ENCODE measurements at places on chromosomes 1 and 21.

GRCh38 chr21:34565238-34565637 lies 49.7 kb downstream of the RCAN1 start:
- no peak for DNase-seq

- no peak for DNase-seq
These were observed 76.9 kb downstream of the EPS15 start for GRCh38 chr1:51442198-51442597.

DNA sequence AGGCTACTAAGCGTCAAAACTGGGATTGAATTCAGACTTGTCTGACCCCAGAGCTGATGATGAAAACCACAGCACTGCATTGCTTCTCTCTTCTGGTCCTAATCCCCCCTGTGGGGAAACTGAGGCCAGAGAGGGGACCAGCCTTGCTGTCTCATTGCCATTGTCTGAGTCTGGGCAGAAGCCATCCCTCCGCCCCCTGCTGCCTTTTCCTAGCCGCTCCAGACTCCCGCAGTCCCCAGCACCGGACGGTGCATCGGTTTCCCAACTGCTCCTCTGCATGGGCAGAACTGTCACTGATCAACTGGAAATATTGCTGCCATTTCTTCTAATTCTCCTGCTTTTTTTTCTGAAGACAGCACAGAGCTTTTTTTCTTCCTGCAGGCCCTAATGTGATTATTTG lies 157.4 kb downstream of the ACTL8 start:
- no peak for DNase-seq

GRCh38 chr1:243980471-243980870 lies 70.6 kb upstream of the ZBTB18 start:
- DNase-seq = no peak

GRCh38 chr1:19636065-19636464 lies 8.0 kb upstream of the NBL1 start:
- DNase-seq = no peak

- DNase-seq = no peak
These were observed 136.5 kb downstream of the TSEN15 start for GRCh38 chr1:184188037-184188436.

DNA sequence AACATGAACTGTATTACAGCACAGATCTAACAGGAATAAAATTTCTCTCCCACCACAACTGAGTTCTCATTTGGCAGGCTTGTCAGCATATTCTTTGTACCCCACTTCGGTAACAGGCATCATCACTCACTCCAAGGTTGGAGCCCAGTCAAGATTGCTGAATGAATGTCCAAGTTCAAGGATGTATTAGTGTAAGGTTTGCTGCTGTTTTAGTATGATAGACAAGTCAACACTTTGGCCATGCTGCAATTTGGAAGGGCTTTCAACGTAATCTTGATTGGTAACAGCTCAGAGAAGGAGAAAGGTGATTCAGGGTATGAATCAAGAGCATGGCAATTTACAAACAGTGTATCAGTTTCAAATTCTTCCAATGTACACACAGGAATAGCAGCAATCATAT lies 6.8 kb downstream of the SSX2IP start:
- no peak for DNase-seq

DNA sequence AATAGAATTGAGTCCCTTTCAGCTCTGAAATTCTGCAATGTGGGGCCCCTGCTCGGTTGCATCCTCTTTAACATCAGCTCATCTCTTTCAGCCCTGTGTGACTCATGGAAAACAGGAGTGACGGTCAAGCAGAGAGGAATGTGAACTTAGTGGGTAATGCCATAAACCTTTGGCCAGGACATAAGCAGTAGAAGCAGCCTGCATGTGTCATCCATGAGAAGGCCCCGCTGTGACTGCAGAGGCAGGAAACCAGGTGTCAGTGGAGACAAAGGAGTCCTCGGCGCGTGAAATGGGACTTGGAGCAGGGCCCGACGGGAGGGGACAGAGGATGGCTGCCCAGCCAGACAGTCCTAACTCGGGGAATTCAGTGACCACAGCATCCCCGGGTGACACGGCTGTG lies 21.1 kb upstream of the EPHB2 start:
- DNase-seq = peak; percentile 77

DNA sequence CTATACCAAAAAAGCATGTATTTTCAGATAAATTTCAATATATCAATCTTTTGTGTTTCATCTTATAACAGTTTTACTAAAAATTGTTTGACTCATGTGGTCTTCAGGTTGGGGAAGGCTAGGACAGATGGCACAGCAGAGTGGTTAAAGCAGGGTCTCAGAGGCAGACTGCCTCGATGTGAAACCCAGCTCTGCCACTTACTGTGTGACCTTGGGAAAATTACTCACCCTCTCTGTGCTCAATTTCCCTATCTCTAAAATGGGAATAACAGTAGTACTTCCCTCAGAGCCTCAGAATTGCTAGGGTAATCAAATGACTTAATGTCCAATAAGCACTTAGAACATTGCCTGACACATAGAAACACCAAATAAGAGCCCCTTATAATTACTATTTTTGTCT lies 262.1 kb upstream of the FMN2 start:
- DNase-seq = no peak

DNA sequence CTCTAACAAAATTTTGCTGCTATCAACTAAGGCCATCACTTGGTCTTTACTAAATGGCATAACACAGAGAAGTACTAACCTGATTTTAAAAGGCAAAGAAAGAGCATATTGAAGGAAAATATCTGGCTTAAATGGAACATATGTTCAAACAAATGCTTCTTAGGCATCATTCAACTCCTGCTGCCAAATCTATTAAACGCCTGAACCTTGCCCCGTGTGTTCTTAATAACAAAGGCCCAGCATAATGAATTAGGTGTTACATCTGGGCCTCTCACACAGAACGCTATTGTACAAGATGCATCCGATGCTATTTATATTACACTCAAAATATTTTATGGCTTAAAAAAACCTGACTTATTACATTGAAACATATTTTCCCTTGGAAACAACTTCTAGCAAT lies 48.4 kb downstream of the B3GALNT2 start:
- DNase-seq = no peak

- DNase-seq = no peak
These were observed 23.1 kb downstream of the FAM89A start for GRCh38 chr1:231016966-231017365.

DNA sequence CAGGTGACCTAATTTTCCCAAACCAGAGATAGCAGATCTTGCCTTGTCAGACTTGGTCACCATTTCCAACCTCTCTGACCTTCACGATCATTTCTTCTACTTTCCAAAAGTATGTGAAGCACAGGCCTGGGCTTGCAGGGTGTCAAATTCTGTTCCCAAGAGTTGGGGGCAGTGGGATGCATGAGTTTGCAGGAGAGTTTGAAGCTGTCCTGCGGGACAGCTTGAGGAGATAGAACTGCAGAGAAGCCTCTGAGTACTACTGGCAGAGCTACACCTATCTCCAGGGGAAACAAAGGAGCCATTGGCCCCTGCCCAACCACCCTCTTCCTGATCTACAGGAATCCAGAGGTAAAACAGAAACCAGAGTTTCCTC lies 11.3 kb downstream of the TXNIP start:
- DNase-seq = no peak

DNA sequence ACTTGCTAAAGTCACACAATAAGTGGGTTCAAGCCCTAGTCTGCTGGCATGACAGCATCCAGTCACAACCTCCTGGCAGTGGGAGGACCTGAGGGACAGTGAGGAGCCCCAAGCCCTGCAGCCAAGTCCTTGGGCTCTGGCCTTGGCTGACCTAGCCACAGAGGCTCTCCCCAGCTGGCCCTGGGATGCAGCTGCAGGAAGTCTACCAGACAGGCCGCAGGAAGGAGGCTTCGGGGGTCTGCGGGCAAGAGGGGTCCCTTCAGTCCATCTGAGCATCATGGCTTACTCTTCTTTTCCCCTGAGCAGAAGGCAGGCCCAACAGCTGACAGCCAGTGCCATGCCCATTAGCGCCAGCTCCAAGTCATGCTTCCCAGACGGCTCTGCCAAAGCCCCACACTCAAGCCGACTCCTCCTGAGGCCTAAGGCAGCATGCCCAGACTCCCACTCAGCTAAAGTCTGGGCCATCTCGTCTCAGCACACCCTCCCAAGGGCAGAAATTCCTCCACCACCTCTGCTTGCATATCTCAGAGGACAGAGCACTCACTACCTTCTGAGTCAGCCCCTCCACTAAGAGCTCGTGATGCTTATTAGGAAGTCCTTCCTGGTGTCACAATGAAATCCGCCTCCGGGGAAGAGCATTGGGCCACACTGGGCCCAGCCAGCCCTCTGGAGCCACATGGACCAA lies 20.1 kb downstream of the SLC1A7 start:
- no peak for DNase-seq

GRCh38 chr1:186740324-186740723 lies 60.1 kb upstream of the PTGS2 start:
- no peak for DNase-seq

GRCh38 chr1:33819913-33820311 lies 44.0 kb upstream of the HMGB4 start:
- no peak for DNase-seq

DNA sequence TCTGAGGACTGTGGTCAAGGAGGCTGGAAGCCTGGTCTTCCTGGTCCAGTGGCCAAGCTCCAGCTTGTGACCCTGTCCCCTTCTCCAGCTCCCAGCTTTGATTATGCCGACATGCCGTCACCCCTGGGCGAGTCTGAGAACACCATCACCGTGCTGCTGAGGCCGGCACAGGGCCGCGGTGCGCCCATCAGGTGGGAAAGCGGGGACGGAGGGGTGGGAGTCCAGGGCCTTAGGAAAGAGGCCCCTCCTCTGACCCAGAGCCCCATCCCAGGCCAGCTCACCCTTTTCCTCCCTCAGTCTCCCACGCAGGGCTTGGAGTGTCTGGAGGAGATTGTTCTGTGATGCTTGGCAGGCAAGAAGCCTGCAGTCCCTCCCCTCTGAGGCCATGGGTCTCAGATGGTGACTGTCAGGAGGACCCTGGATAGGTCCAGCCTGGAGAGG lies 43.6 kb downstream of the PTPRU start:
- no peak for DNase-seq

- no peak for DNase-seq
These were observed 323.4 kb upstream of the VAMP3 start for GRCh38 chr1:7447736-7448135.

- DNase-seq = no peak
These were observed 573 bp downstream of the TMEM234 start for GRCh38 chr1:32221581-32221979.

DNA sequence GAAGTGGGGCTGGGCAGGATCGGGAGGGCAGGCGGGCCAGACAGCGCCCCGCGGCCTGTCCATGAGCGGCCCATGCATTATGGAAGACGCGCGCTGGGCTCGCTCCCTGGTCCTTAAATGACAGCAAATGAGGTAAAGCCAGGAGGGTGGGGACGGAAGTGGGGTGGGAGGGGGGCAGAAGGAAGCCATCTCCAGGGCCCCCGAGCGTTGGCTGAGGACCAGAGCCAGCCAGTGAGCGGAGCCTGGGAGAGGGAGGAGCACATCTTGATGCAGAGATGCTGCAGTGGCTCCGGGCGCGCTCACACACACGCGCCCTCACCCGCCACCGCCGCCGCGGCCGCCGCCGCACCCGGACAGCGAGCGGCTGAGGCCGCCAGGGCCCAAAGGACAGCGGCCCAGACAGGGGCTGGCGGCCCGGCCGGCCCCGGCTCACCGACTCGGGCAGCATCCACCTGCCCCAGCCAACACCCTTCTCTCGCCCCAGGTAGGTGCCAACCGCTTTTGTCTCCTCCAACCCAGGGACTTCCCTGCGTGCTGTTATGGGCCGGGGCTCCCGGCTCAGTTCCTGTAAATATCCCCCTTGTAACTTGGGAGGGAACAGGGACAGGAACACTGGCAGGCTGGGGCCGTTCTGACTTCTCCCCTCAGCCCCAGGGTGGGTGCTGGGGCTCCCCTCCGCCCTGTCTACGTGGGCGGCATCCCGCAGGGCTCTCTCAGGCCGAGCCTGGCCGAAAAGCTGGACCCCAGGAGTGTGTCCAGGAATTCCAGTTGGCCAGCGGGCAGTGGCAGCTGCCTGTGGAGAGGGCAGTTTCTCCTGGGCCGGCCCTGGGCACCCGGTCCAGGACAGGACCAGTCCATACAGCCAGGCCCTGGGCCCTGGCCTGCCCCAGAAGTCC lies at the start of gene CNTN2:
Gene CNTN2, plus strand, starts transcription at position 302 of the 896 bp plus-strand sequence. CDS start 9,974 bp downstream, outside the sequence.
- DNase-seq = no peak

- no peak for DNase-seq
These were observed 102.7 kb upstream of the VANGL1 start for GRCh38 chr1:115539061-115539460.

GRCh38 chr1:167109125-167109524 lies 15.2 kb downstream of the STYXL2 start:
- DNase-seq = no peak

DNA sequence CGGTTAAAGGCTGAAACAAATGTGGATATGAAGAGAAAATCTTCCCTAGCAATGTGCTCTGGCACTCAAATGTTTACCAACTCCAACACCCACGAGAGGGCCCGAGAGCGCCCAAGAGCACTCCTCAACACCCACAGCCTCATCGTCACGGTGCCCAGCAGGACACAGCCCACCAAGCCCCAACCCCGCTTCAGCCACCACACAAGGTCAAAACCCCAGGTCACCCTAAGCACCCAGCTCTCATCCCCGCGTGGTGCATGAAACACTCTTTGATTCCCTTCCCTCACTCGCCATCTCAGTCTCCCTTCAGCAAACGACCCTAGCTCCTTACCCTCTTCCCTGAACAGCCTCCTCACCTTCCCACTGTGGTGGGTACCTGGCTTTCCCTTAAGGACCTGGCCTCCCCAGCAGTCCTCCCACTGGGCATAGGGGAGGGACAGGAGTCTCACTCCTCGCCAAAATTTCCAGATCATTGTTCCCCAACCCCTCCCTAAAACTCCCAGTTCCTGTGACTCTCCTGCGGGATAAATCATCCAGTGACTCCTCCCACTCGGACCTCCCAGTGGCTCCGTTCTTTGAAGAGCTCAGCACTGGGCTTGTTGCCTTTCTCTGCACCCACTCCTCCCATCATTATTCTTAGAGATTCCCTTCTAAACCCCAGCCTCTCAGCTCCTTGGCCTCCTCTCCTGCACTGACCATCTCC lies 170.4 kb upstream of the SYT6 start:
- DNase-seq = no peak

DNA sequence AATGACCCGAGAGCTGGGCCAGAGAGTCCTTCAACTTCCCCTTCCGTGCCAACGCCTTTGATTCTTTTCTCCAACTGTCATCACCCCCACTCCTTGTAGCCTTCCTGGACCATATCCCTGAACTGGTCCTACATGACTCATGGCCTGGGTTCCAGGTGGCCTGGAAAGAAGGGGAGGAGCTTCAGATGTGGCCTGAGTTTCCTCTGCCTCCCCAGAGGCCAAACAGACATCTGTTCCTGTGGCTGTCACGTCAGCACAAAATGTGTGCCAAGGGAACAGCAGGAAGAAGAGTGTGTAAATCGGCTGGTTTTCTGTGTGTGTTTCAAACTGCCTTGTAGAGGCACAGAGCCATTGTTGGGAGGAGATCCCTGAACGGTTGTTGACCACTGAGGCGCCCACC lies 24.9 kb upstream of the KIRREL1 start:
- DNase-seq = peak; percentile 44

DNA sequence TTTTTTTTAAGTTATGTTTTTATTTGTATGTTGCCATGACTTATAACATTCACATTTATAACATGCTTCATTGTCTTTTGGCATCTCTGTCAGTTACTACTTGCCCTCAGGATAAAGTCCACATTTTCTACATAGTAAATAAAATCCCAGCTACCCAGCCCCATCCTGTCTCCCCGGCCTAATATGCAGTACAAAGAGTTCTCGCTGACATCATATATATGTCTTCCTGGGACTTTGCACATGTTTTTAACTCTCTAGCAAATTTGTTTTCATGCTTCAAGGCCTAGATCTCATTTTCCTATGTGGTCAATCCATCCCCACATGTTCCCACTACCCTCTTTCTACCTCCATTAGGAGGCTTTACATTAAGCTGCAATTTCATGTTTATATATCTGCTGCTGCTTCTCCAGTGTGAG lies 33.0 kb upstream of the IVNS1ABP start:
- DNase-seq = no peak

Data from A549 (cell line).